Umbilical cord (tissue), 2 donors: ENCODE measurements at places on chromosomes 12 and 14. TPM values are rescaled to one million over a fixed set of nuclear protein-coding genes. Genes with fewer than 3 reads are reported as not detected.

REP15 gene
- total RNA-seq = 1.9 TPM

TMEM19 gene
- total RNA-seq = 52.2 TPM

EML5 gene
- 2.6 TPM for total RNA-seq

RGS6 gene
- 4.3 TPM for total RNA-seq

SAMD15 gene
- 3.6 TPM for total RNA-seq

TPH2 gene
- 3.9 TPM for total RNA-seq

HOXC11 gene
- 7.7 TPM for total RNA-seq

SLC25A21 gene
- total RNA-seq = 1.7 TPM

CYP27B1 gene
- not detected for total RNA-seq

DLST gene
- total RNA-seq = 55.4 TPM

DHH gene
- 2.9 TPM for total RNA-seq

KRT72 gene
- total RNA-seq = 1.2 TPM

PTPRQ gene
- total RNA-seq = 85.7 TPM

GLIPR1L1 gene
- not detected for total RNA-seq

P2RX7 gene
- total RNA-seq = 5.3 TPM

POTEG gene
- 1.2 TPM for total RNA-seq

AMDHD1 gene
- total RNA-seq = not detected

OR6C76 gene
- 16.1 TPM for total RNA-seq

KRT2 gene
- 0.48 TPM for total RNA-seq

SLC6A12 gene
- not detected for total RNA-seq

SSTR1 gene
- total RNA-seq = 5.8 TPM

MUCL1 gene
- not detected for total RNA-seq

TBX3 gene
- total RNA-seq = 8.2 TPM
